ENCODE measurements at places on chromosomes 16 and 17.

DNA sequence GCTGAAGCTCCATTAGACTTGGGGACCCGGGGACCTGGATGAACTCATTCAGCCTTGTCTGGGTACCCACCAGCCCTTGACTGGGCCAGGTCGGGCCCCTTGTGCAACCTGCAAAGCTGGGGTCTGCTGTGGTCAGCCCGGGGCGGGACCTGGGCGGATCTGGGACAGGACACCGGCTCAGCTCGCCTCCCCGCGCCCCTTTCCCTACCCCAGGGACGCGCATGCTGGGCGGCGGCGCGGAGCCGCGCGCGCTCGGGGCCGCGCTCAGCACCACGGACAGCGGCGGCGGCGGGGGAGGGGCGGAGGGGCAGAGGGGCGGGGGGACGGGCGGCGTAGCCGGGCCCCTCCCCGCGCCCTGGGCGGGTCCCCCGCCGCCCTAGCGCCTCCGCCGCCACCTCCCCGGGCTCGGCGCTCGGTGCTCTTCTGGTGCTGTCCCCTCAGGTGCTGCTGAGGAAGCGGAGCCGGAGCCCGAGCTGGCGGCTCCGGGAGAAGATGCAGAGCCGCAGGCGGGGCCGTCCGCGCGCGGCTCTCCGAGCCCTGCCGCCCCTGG, 7.4 kb downstream of the ACD start:
- DNase-seq = no peak

DNA sequence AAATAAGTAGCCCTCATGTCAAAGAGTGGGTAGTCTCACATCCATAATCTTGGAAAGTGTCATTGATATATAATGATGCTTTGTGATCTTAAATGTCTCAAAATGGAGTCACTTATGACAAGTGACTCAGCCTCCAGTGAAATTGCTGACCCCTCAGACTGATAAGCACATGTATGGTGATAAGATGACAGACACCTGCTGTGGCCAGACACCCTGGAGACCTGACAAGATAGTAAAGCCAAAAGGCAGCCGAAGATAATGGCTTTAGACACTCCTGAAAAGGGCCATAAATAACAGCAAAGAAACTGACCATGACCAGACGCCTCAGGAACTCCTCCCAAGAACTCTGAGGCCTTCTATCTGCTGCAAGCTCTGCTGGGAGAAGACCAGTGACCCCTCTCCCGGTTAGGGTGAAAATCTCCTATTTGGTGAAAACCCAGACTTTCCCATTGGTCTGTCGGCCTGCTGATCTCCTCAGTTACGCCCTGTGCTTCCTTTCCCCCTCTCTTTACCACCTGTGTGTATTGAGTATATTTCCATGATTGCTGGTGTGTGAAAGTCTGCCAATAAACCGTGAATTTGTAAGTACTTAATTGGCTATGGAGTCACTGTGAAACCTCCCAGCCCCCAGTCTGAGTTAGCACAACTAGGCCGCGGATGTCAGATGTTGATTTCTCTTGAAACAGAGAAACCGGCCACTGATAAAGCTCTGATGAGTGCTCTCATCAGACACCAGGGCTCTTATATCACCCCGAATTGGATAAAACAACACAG, 226.7 kb upstream of the MYOCD start:
- DNase-seq = no peak

DNA sequence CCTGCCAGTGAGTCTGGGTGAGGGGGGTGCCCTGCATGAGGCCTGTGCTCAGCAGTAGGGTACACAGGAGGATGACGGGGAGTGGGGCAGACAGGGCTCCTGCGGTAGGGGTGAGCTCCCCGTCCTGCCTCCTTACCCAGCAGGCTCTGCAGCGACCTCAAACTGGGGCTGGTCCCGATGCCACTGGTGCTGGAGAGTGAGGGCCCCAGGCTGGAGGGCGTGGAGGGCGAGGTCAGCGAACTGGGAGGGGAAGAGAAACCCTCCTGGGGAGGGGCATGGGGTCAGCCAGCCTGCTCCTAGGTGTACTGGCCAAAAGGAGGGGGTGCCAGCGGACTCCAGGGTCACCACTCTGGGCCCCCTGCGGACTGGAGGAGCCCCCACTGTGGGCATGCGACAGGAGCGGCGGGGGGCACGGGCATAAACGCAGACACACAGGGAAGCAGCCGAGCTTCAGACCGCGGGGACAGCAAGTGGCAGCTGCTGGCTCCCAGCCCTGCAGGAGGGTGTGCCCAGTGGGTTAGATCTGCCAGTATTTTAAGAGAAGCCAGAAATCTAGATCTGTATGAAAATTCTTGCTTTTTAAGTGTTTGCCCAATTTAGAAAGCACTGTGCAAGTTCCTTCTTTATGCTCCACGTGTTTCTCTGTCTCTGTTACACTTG, 9.0 kb upstream of the VASN start:
- DNase-seq = no peak

- DNase-seq = no peak
Observed at GRCh38 chr17:27573548-27573947, 57.4 kb upstream of the LGALS9 start.

DNA sequence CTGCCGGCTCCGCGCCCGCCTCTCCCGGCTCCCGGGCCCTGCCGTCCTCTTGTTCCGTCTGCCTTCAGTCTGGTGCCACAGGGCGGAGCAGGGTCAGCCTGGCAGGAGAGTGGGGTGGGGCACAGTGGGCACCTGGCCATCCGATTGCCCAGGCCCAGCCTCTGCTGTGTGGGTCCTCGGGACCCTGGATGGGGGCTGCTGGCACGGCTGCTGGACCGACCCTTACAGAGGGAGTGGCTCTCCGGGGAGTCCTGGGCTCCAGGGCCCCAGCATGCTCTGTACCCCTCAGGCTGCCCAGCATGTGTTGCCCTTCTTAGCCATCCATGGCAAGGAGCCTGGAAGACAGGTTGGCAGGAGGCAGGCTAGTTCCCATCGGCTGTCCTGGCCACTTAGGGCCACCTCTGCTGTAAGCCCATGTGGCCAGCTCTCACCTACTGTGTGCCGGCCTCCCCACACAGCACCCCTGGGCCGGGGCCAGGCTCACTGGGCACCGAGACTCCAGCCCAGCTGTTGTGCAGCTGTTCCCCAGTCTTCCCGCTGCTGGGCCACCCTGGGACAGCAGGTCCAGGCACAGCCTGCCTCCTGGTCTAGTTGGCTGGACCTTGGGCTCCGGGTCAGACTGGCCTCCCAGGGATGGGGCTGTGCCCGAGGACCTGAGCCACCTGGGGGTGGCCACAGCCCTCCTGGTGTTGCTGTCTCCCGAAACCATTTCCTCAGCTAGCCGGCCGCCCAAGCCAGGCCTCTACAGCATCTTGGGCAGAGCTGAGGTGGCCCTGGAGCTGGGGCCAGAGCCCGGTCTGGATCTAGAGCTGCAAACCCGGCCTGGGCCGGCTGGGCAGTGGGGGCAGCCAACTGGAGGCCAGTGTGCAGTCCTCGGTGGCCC, 24.9 kb downstream of the BAHCC1 start:
- no peak for DNase-seq

GRCh38 chr17:49117587-49118230, 14.9 kb upstream of the B4GALNT2 start:
- no peak for DNase-seq

- no peak for DNase-seq
Observed at GRCh38 chr17:58998871-58999270, 107.8 kb downstream of the TRIM37 start.

DNA sequence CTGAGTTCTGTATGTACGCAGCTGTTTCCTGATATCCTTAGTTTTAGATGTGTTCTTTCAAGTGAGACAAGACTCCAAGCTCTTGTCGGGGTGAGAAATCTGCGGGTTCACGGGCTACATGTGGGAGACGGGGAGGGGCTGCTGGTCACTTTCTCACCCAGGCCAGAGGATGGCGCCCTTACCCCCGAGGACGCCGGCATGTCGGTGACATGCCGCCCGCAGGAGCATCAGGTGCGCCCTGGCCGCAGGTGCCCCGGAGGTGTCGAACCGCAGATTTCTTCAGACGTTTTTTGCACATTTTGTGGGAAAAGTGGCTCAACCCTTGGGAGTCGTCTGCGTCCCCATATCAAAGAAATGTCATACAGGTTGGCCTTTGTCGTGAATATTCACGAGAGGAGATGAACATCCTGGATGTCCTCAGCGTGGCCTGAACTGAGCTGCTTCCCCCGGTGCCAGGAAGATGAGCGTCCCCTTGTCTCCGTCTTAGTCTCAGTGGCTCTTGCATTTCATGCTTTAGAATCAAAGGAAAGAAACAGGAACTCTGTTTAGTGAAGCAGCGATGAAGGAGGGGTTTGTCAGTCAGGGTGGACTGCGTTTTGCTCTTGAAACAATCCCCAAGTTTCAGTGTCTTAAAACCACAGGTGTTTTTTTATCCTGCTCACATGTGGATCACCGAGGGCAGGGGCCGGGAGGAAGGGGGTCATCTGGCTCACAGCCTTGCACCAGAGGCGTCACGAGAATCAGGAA, 75.4 kb upstream of the ZNF750 start:
- no peak for DNase-seq

DNA sequence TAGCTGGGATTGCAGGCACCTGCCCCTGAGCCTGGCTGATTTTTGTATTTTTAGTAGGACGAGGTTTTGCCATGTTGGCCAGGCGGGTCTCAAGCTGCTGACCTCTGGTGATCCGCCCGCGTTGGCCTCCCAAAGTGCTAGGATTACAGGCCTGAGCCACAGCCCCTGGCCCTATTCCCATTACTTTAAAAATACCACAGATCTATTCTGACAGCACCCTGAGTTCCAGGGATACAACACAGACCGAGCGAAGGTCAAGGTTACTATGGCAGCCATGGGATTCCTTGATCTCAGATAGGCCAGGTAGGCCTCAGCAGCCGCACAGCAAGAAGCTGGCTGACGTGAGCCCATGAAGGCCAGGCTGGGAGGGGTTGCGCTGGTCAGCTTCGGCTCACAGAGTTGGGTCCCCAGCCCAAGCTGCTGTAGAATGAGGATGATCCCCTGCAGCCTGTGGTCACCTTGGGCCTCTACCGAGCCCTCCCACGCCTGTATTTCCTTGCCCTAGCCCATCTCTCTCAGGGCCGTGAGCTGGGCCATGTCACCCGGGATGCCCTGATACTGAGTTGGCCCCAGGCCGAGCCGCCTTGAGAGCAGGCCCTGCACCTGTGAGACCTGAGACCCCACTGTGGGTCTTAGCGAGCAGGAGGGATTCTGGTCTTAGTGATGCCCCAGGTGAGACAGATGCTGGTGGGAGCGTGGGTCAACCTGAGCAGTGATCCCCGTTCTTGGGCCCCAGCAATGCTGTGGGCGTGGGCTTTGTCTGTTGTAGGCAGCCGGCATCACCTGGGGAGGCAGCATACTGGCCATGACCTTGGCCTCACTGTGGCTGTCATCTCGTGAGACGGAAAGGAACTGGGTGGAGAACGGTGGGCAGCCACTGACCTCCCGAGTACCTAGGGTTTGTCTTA, 16.9 kb upstream of the RNF213 start:
- no peak for DNase-seq

GRCh38 chr16:27108826-27109665, 42.3 kb downstream of the C16orf82 start:
- DNase-seq = no peak

GRCh38 chr17:55162556-55162946, 102.2 kb upstream of the HLF start:
- DNase-seq = no peak

GRCh38 chr16:70689970-70690891, 4.4 kb upstream of the MTSS2 start:
- DNase-seq = no peak

DNA sequence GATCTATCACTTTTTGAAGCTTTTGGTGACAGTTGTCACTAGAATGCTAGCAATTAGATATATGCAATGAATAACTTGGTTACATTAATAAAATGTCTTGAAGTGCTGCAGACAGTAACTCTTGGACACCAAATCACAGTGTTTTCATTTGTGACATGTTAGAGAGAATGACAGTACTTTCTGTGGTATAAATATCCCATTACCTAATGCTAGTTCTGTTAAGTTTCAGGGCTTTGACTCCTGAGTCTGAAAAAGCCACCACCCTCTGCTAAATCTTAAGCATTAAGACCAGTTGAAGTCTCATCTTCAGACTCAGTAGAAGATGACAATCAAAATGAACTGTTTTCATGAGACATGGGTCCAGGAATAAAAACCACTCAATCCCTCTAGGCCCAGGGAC, 10.6 kb upstream of the CPHXL2 start:
- DNase-seq = no peak

GRCh38 chr17:49337884-49338283, 24.2 kb downstream of the ZNF652 start:
- no peak for DNase-seq

GRCh38 chr17:70265471-70265870, 96.1 kb downstream of the KCNJ2 start:
- DNase-seq = no peak

GRCh38 chr16:74094962-74095361, 201.7 kb upstream of the PSMD7 start:
- no peak for DNase-seq

GRCh38 chr17:78670850-78671725, 93.9 kb upstream of the DNAH17 start:
- DNase-seq = no peak

All from stimulated activated naive CD8-positive, alpha-beta T cell treated with anti-CD3 and anti-CD28 coated beads, Interleukin-15, amount 100 ng/mL, for 72 hours (primary cell).